ENCODE measurements at places on chromosomes 7 and 10. TPM values are rescaled to one million over a fixed set of nuclear protein-coding genes. Genes with fewer than 3 reads are reported as not detected.

GRCh38 chr10:130858626-130859025 is 452.9 kb downstream of the TCERG1L start:
- DNase-seq: no peak

DNA sequence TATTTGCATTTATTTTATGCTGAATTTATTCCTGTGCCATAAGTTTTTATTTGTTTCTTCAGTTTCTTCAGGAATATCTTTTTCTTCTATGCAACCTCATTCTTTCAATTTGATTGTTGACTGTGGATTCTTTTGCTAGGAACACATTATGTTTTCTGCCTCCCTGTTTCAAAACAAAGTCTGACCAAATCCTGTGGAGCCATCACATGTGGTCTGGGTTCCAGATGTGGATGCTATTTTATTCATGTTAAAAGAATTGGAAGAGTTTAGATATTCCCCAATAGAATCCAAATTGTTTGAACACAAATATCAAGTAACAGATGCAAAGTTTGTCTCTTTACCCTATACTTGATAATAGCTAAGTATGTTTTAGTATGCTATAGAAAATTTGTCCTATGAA is 56.8 kb upstream of the LRRC17 start:
- no peak for DNase-seq

DNA sequence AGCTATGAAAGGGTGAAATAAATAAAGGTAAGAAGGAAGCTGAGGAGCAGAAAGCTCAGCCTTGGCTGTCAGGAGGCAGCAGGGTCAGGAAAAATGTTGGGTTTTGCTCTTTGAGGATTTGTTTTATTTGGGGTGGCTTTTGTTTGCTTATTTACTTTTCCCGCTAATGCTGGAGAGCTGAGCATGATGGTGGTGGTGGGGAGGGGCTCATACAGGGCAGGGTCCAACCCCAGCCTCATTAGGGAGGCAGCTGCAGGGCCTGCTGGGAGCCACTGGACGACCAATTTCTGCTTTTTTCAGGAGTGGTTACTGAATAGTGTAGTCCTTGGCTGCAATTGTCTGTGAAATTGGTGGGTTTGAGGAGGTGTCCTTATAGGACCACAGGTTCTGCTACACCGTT is 36.3 kb downstream of the CCM2 start:
- no peak for DNase-seq

DNA sequence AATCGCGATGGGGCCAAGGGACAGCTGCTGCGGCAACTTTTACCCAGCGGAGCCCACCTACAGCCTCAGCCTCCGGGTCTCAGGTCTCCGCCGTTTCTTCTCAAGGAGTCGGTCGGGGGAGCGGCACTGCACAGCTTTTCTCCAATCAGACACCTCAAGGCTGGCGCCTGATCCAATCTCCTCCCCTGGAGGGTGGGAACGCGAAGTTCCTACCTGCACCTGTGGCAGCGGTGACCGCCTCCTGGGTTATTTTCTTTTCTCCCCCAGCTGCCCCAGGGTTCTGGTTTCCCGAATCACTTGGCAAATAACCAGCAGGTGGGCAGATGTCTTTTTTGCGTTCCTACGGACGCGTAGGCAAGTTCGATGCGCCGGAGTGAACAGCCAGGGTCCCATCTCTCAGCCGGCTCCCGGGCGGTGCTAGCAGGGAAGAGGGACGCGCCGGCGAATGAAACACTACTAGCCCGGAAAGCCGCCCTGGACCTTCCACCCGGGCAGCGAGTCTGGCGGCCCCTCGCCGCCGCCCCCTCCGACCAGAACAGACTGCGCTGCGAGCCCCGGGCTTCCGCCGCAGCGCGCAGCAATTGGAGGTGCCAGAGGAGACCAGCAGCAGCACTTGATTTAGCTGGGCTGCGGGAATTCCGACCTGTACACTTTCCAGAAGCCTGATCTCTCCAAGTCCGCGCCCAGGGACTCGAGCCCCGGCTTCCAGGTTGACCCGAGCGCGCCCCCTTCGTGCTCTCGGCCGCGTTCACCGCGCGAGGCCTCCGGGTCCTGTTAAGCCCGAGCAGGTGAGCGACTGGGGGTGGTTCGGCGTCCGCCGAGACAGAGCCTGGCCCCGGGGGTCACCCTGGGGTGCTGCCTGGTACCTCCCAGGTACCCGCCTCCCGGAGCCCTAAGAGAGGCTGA is at the start of gene PRR15:
TSS of gene PRR15 (plus strand) at position 246 of the 906 bp plus-strand sequence. CDS start 2,495 bp downstream, outside the sequence.
- no peak for DNase-seq

- DNase-seq: peak; percentile 48
Measured at GRCh38 chr7:116802746-116803152, 59.6 kb upstream of the CAPZA2 start.

The CLDN4 gene
- 0.93 TPM for total RNA-seq

The OLAH gene
- 0.34 TPM for total RNA-seq

Measured in glomerular endothelial cell (primary cell).